ENCODE measurements at places on chromosomes 3 and 15. TPM values are rescaled to one million over a fixed set of nuclear protein-coding genes. Genes with fewer than 3 reads are reported as not detected.

- H3K4me3 ChIP-seq, result no peak overlapping the region
- no peak for DNase-seq
- H3K27me3 ChIP-seq, result no peaks in the 10 kb centered on the region
- no peaks in the 10 kb centered on the region for H3K4me1 ChIP-seq
- H3K36me3 ChIP-seq, result no peaks in the 10 kb centered on the region
These were observed 218.4 kb upstream of the LMCD1 start for GRCh38 chr3:8283193-8283592.

DNA sequence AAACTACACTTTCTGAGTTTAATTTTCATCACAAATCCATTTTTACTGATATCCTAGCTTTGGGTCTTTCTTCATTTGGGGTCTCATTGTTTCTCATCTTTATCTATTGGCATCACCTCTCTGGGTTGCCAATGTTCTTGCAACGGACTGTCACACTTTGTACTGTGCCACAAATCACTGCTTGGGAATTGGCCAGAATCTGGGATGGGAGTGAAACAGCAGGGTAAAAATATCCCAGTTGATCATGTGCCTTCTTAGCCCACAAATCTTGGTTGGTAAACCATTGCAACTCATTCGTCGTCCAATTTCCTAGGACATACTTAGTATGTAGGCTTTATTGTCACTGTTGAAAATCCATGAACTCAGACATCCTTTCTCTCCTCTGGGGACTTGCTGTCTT lies 698.5 kb downstream of the OTOL1 start:
- H3K27me3 ChIP-seq, result no peaks in the 10 kb centered on the region
- DNase-seq, result no peak
- no peaks in the 10 kb centered on the region for H3K4me1 ChIP-seq
- no peak overlapping the region for H3K27ac ChIP-seq
- no peak overlapping the region for H3K4me3 ChIP-seq

The ACVR2B gene
- total RNA-seq, result 8.0 TPM

The CTXN2 gene
- not detected for total RNA-seq

DNA sequence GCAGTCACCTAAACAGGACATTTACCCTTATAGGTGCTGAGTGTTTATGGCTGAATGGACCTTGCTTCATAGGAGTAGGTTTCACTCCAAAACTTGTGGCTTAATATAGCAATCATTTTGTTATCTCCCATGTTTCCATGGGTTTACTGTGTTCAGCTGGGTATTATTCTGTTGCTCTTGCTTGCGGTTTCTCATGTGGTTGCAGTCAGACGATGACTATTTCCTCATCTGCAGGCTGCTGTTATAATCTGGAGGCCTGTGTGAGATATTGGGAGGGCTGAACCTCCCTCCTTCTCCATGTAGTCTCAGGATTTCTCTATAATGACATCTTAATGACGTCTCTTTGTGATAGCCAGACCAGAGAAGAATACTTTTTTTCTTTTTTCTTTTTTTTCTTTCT lies 98.1 kb downstream of the ZPLD1 start:
- peaks cover 7% of the 10 kb centered on the region for H3K27me3 ChIP-seq
- H3K27ac ChIP-seq, result no peak overlapping the region
- DNase-seq, result no peak
- H3K4me1 ChIP-seq, result peaks cover 6% of the 10 kb centered on the region
- no peak overlapping the region for H3K4me3 ChIP-seq

GRCh38 chr3:169171739-169172138 lies 491.8 kb downstream of the MECOM start:
- peaks cover 11% of the 10 kb centered on the region for H3K27me3 ChIP-seq
- no peak overlapping the region for H3K4me3 ChIP-seq
- DNase-seq, result no peak
- H3K36me3 ChIP-seq, result no peaks in the 10 kb centered on the region
- no peak overlapping the region for H3K27ac ChIP-seq

- no peaks in the 10 kb centered on the region for H3K36me3 ChIP-seq
- peaks cover 10% of the 10 kb centered on the region for H3K27me3 ChIP-seq
- no peak for DNase-seq
- no peak overlapping the region for H3K4me3 ChIP-seq
- H3K4me1 ChIP-seq, result no peaks in the 10 kb centered on the region
These were observed 216.7 kb downstream of the ABHD5 start for GRCh38 chr3:43907508-43907858.

DNA sequence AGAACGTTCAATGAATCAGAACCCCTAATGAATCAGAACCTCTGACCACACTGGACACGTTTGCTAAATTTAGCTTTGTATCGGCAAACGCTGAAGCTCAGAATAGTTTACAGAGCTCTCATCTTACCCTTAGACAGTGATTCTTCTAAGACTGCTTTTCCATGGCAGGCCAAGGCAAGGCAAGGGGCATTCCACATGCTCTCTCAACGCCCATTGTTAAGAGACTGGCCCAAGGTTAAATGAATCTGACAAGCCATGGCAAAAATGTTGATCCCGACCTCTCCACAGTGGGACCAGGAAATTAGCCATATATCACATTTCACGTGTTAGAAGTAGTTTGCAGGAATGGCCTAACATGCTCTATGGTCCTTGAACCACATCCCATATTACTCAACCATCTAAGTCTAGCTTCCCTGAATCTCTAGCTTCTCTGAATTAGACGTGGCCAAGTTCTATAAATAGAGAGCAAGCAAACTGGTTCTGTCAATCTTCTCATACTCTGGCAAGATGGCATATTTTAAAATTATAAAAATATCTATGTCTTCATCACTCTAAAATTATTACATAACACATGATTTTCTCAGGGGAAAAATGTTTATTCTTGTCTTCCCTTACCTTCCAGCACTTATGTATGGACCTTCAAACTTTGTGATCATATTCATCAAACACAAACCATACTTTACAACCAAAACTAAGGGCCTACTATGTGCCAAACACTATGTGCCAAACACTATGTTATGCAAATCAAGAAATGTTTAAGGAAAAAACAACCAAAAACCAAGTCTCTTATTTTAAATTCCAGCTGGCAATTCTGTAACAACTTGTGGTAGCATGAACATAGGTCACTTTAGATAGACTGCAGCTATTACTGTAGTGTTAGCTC lies 54.3 kb downstream of the AAGAB start:
- H3K4me1 ChIP-seq, result peaks cover 8% of the 10 kb centered on the region
- no peak overlapping the region for H3K4me3 ChIP-seq
- H3K27me3 ChIP-seq, result no peaks in the 10 kb centered on the region
- no peak overlapping the region for H3K27ac ChIP-seq

The PRTG gene
- not detected for total RNA-seq
